Head of caudate nucleus (tissue), 42 donors: ENCODE measurements at places on chromosomes 6 and 20.

GRCh38 chr20:48550814-48551213 is 277.0 kb downstream of the PREX1 start:
- no peak for DNase-seq

GRCh38 chr6:161064915-161065314 is 73.3 kb downstream of the MAP3K4 start:
- DNase-seq: no peak

GRCh38 chr20:49450281-49450721 is 32.2 kb downstream of the KCNB1 start:
- DNase-seq: peak; percentile 26

DNA sequence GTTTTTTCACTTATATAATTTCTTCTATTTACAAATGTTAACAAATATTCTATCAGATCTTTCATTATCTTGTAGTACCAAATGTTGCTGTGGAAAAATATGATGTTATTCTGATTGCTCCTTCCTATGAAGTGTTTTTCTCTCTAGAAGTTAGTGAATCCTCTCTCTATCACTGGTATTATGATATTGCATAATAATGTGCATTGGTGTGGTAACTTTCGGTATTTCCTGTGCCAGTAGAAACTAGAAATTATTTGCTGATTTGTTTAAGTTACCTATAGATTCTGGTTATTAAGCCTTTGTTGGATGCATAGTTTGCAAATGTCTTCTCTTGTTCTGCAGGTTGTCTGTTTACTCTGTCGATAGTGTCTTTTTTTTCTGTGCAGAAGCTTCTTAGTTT is 342.5 kb downstream of the CENPW start:
- no peak for DNase-seq

DNA sequence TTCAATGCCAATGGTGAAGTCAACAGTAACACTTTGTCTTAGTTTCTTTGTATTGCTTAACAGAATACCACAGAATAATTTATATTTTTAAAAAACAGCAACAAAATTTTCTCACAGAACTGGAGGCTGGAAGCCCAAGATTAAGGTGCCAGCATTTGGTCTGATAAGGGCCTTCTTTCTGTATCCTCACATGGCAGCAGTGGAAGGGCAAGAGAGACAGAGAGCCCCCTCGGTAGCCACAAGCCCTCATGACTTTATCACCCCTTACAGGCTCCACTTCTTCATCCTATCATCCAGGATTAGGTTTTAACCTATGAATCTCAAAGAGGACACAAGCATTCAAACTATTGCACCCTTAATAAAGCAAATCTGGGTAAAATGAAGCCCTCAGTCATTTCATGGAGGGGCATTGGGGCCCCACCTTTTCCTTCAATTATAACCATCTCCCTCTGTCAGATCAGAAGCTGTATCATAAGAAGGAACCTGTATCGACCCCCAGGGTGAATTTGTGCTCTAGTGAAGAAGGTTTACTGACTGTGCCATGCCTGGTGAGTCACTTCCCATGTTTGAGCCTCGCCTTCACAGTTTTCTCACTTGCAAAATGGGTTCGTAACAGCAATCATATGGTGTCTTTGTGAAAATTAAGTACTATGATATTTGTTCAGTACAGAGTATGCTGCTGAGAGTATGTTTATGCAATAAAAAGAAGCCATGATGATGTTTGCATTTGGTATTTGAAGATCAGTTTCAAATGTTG is 178.2 kb downstream of the LRFN2 start:
- no peak for DNase-seq
